ENCODE measurements at places on chromosomes 7 and 10. TPM values are rescaled to one million over a fixed set of nuclear protein-coding genes. Genes with fewer than 3 reads are reported as not detected.

Gene LIPJ
- total RNA-seq: under 0.01 TPM

GRCh38 chr7:80932536-80932935, 13.7 kb upstream of the SEMA3C start:
- no peak for DNase-seq

- no peak for DNase-seq
These were observed 222.9 kb upstream of the KMT2E start for GRCh38 chr7:104791080-104791479.

Gene ADRA2A
- total RNA-seq: 0.32 TPM

- DNase-seq: no peak
These were observed 19.7 kb downstream of the BNIP3 start for GRCh38 chr10:131961777-131962662.

DNA sequence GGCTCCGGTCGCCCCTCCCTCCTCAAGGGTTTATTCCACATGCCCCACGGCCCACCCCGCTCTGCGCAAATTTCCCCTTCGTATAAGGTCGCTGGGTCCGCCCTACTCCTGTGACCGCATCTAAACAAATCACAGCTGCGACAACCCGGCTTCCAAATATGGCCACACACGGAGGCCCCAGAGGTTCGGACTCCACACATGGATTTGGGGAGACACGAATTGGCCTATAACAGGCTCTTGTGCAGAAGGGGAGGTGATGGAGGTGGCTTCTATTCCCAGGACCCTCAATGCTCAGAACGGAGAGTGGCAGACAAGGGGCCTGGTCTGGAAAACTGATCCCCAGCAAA, 90.1 kb downstream of the FOXL3 start:
- no peak for DNase-seq

DNA sequence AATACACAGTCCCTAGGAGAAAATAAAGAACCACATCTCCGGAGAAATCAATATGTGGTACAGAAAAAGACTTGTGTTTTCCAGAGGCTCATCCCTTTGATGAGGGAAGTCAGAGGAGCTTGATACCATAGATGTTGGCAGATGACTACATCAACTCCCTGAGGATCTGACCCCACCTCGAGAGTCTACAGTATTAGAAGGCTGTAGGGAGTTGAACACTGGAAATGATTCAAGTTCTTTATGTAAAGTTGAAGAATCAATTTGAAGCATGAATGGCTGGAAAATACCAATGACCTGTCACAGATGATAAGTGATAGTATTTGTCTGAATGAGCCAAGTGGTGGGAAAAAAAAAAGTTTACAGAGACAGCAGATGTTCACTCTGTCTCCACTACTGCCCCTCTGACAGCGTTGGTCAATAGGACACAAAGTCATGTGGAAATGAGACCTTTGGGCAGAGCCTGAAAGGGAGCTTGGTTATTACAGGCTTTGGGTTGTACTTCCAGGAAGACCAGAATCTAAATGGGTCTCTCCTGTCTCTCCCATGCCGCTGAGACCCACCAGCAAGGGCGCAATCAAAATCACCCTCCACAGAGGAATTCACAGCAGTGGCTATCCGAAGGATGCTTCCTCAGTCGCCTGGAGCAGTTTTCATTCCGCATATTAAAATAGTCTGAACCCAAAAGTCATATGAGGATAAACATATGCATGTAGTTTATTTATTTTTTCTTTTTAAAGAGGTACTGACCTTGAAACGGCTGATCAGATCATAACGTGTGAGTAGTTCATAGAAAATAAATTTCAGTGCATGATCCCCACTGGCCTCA, 185.7 kb downstream of the PPP1R17 start:
- DNase-seq: no peak

Measured in fibroblast of villous mesenchyme (primary cell).